ENCODE measurements at places on chromosomes 7 and 10.

DNA sequence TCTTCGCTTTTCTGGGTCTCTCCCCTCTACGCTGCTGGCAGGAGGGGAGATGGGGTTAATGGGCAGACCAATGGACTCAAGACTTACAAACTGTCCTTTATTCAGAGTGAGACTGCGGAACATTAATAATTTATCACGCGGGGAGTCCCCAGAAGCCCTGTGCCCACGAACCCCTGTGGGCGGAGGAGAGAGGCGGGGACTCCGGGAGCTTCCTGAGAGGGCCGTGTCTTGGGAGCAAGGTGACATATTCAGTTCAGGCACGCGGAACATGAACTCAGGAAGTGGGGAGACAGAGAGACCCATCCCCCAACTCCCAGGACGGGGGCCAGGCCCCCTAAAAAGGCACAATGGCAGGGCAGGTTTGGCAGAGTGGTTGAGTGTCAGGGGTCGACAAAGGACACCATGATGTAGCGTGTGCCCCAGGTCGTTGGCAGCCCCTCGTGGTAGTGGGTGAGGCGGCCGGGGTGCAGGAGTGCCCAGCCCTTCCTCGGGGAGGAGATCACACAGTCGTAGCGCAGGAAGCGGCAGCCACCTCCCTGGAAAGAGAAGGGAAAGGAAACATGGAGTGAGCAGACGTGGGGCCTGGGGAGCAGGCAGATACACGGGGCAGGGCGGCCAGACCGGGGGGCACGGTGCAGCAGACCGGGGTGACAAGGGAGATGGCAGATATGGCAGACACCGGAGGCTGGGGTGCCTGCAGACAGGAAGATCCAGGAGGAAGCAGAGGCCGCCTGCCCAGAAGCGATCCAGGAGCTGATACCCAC, 5.2 kb upstream of the MOGAT3 start:
- no peak for DNase-seq

- no peak for DNase-seq
These were observed 114.5 kb downstream of the PLCE1 start for GRCh38 chr10:94108200-94108599.

DNA sequence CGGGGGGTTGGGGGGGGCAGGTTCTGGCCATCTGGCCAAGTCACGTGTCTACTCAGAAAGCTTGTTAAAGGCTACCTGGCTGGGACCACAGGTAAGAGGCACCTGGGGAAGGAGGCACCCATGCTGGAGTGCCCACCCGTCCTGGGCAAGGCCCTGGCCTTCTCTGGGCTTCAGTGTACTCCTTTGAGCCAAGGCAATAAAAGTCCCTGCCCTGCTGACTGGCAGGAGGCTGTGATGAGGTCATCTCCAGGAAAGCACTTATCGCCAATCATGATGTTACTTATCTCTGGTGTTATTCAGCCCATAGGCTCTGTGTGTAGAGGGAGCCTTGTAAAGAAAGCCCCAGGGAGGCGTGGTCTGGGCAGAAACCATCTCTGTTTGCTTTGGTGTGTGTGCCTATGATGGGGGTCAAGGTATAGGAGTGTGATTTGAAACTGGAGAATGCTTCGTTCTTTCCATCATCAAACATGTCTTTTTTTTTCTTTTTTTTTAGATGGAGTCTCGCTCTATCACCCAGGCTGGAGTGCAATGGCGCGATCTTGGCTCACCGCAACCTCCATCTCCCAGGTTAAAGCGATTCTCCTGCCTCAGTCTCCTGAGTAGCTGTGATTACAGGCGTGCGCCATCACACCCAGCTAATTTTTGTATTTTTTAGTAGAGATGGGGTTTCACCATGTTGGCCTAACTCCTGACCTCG, 2.5 kb upstream of the CLDN4 start:
- peak; percentile 93 for DNase-seq

- no peak for DNase-seq
These were observed at the start of gene ENTPD1 for GRCh38 chr10:95756041-95756761. ENTPD1 (plus strand) TSS chr10:95756163; CDS start chr10:95756240, 77 bp downstream.

- no peak for DNase-seq
These were observed 150.2 kb upstream of the PRSS58 start for GRCh38 chr7:142407939-142408570.

DNA sequence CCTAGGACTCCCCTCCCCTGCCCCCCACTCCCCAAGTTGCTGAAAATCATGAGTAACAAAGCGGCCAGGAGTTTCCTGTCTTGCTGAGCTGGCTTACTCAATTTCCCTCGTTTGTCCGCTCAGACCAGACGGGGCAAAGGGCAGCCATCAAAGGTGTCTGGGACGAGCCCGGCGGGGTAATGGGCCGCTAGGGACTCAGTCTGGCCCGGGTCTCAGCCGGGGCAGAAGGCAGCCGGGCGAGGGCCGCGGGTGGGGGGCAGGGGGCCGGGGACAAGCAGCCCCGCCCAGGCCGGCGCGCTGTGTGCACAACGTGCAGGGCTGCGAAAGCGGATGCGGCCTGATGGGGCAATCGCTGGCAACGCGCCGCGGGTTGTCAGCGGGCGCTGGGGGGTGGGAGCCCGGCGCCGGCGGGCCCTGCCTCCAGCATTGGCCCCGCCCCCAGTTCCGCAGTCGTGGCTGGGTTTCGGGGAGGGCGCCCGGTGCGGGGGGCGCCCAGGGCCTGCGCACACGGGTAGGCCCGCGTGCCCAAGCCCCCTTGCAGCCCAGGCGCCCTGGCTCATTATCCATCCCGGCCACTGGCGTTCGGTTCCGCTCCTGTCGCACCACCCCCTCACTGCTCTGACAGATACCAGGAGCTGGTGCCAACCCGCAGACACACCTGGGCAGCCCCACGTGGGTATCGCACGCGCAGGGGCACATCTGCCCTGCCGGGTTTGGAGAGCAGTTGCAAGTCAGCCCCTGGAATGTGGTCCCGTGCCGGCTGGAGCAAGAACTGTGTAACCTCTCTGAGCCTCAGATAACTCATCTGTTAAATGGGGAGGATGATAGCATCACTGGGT, 35.1 kb downstream of the DNAJB12 start:
- DNase-seq, result peak; percentile 77

DNA sequence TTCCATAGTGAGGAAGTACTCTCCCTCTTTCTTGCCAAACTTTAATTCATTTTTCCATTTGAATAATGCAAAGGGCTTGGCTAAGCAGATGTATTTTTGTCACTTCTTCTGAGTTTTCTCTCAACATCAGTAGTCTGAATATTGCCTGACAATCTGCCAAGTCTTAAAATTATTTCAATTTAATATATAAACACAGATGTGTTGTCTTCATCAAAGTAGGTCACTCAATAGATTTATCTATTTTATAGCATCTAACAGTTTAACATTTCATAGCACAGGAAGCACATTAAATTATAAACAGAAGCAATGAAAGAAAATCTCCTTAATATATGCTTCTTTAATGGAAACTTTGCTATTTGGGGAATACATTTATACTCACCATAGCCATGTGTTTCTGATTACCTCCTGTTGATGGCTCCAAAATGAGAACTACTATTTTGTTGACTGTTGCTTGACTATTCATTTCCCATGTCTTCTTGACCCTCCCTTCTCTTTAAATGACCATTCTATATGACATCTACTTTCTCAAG, 4.5 kb downstream of the CPED1 start:
- DNase-seq, result no peak

GRCh38 chr10:71517298-71518169, 120.8 kb downstream of the CDH23 start:
- no peak for DNase-seq

DNA sequence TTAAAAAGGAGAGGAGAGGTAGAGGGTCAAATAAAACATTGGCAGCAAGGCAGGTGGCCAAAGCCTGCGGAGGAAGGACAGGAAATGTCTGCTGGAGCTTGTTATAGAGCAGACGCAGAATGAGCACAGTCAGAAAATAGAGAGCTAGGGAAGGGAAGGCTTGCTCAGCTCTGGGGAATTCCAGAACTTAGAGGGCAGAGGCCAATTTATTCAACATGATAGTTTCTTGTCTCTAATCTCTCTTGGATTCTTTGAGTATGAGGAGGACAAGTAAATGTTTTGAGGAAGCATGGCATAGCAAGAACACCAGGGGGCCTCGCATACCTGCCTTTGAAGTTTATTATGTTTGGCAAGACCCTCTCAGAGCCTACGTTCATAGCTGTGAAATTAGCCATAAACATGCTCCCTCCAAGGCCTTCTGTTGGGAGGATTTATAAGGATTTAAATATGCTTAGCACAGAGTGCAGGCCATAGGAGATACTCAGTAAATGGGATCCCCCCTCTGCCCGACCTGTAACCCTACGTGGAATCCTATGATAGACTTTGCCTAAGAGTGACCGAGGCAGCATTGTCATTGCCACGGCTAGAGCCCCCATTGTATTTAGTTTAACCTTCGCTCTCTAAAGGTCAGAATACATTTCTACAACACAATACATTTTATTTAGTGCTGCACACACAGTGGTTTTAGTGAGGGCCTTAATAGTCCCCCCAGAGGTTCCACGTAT, 293.9 kb downstream of the CCDC3 start:
- peak; percentile 23 for DNase-seq

GRCh38 chr7:120170834-120171233, 102.1 kb upstream of the KCND2 start:
- no peak for DNase-seq

DNA sequence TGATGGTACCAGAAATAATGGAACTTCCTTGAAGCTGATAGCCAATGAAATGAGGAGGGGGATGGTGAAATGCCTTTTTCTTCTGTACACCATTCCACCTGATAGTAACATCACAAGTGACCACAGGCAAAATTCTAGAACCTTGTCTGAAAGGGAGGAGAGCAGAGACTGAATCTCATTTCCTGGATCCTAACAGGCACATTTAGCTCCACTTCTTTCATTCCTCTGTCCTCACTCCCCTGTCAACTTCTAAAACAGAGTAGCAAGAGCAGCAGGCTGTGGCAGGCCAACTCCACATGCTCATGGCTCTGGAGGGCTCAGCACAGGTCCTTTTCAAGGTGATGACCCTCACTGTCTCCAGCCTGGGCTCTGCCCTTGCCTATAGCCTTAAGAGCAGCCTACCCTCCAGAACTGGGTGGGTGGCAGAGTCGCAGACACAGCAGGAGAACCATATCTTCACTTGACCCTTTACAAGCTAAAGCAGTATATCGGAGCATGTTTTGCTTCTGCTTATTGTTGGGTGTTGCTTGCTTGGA, at the start of gene LRRC18:
Gene LRRC18 (minus strand): TSS at position 51 of the 536 bp plus-strand sequence. CDS start 25,685 bp downstream, outside the sequence.
- DNase-seq, result no peak

GRCh38 chr10:64102264-64102633, 581.0 kb downstream of the REEP3 start:
- DNase-seq, result no peak

- DNase-seq, result no peak
These were observed 65.0 kb upstream of the ZNF746 start for GRCh38 chr7:149562602-149563001.

- DNase-seq, result no peak
These were observed 17.6 kb upstream of the GPR26 start for GRCh38 chr10:123648595-123648994.

- DNase-seq, result no peak
These were observed 103.2 kb downstream of the WDR37 start for GRCh38 chr10:1159131-1160061.

DNA sequence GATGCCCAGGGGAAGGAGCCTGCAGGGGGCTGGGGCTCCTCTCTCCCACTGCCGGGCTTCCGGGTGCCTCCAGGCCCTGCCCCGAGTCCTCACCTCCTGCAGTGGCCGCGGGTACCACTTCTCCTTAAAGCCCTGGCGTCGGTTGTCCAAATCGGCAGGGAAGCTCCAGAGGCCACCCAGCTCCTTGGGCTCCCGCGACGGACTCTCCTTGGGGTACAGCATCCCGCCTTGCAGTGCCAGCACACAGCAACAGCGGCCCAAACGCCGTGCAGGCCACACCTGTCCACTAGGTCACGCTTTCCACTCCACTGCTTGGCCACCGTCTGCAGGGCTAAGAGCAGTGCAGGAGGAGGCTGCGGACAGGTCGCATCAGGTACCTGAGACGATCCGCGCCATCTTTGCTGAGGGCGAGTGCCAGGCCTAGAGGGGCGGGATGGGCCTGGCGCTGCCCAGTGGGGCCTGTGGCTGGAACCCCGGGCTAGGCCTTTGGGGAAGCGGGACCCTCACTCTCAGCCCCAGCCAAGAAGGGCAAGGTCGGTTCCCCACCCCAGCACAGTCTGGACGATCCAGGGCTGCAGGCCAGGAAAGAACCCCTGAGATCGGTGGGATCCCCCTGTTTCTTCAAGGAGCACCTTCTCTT, 47.7 kb upstream of the ZNF479 start:
- no peak for DNase-seq

- DNase-seq, result no peak
These were observed 69.0 kb downstream of the ADD3 start for GRCh38 chr10:110076559-110077318.

GRCh38 chr7:106138776-106139175, 26.7 kb upstream of the SYPL1 start:
- no peak for DNase-seq

GRCh38 chr7:44108768-44109750, 4.9 kb downstream of the AEBP1 start:
- no peak for DNase-seq

- DNase-seq, result no peak
These were observed 80.7 kb downstream of the CUX1 start for GRCh38 chr7:101898106-101898505.

DNA sequence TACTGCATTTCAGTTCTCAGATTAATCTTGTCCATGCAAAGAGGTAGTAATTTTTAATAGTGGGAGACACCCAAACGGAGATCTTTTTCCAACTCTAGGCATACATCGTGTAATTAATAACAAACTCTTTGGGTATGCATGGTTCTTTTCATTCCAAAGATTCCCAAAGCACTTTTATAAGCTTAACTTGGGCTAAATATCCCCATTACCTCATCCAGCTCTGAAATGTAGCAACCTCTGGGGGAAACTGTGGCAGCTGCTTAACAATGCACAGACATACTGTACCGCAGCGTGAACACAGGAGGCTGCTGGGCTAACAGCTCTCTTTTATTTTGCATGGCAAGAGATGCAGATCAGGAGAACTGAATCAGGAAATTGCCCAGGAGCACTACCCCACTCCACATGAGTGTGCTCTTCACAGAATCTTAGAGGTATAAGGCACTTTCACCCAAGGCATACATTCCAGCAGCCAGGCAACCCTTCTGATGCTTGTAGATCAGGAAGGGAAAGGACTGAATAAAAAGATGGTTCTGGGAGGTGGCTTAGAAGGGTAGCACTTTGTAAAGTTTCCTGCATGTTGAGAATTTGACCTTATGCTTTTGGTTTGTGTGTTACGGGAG, 114.4 kb upstream of the GLI3 start:
- DNase-seq, result no peak

DNA sequence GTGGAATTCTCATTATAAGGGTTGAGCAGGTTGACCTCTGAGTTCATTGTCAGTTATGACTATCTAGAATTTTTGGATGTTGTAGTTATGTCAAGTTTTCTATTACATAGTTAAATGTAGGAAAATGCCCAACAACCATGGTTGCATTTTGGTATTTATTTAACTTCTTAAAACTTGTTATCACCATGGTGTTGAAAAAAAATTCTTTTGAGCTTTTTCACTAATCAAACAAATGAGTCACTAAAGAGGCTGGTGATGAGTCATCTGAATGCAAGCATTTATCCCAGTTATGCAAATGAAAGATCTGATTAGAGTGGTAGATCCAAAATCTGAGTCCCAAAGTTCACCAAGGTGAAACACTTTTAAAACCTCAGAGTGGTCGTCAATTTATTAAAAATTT, 624.7 kb upstream of the IGFBP3 start:
- no peak for DNase-seq

Data from NCI-H345 (cell line).